ENCODE measurements at places on chromosomes 1 and 21.

DNA sequence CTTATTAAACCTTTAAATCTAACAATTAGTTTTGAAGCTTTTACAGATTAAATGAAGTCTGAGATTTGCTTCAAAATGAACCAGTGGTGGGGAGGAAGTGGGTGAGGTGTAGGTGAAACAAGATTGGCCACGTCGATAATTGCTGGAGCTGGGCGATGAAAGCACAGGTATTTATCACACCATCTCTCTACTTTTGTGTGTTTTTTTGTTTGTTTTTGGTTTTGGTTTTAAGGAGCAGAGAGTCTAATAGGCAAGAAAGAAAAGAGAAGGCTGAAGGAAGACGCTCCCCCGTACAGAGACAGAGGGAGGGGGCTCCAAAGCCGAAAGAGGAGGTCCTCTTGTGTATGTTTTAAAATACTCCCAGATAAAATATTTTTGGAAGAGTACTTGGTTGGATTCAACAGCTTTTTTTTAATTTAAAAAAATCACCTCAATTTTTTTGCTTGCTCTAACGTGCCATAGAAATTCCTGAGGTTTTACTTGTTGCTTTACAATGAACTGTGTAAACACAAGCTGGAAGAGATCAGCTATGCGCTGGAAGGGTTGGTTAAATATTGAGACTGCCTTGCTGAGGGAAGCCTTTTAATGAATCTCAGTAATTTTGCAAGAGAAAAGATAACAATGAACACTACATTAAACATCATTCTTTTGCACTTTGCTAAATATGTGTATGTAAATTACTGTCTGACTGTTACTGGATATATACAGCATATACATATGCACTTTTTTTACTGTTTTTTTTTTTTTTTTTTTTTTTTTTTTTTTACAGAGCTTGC, 6.7 kb upstream of the LGALS8 start:
- no peak for DNase-seq

DNA sequence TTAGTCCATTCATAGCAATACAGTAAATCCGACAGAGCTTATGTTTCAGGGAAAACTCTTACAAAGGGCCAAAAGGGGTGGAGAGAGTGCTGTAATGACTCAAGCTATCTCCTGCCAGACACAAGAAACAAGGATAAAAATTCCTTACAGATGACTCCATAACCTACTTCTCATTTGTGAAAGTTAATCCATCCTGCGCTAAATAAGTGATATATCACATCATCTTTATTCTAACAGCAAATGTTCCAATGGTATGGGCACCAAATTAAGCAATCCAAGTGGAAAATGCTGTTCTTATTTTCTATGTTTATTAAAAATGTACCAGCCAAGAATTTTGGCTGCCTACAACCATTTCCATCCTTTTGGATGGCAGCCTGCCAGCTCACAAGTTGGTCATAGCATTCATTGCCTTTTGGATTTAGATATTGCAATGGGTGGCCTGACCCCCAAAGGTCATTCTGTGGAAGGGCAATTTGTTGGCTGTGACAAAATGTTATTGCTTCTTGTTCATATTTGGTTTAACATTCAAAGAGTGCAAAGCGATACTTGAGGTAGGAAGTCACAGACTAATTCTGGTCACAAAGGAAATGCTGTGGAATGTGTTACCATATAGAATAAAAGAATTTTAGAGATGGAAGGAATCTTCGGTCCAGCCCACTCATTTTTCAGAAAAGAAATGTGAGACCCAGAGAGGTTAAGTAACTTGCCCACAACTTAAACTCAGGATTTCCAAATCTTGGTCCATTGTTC, 2.8 kb upstream of the ENAH start:
- DNase-seq: no peak

DNA sequence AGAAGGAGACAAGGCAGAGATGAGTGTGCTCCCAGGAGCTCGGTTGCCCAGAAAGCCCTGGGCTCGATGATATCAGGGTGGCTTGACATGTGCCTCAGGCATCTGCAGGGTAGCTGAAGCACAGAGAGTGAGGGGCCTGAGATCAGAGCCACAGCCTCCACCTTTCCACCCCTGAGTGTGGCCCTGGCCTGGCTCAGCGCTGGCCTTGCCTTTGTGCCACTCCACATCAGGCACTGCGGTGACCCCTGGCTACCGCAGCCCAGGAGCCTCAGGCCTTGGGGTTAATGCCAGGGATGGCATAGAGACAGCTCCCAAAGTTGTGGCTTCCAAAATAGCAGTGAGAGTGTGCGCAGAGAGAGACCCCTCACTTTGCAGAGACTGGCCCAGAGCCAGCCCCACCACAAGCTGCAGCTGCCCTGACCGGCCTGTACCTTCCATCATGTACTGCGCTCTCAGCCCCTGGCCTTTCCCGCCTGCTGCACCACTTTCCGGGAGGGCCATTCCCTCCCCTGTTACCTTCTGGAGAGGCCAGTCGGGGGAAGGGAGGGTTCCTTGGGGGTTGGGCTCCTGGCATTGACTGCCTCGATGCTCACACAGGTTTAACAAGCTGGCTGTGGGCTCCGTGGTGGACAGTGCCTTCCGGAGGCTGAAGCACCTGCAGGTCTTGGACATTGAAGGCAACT, 19.5 kb downstream of the PODN start:
- no peak for DNase-seq

GRCh38 chr1:209839875-209840546, 12.2 kb downstream of the UTP25 start:
- no peak for DNase-seq

GRCh38 chr21:44853601-44854390, 19.7 kb downstream of the PTTG1IP start:
- DNase-seq: no peak

DNA sequence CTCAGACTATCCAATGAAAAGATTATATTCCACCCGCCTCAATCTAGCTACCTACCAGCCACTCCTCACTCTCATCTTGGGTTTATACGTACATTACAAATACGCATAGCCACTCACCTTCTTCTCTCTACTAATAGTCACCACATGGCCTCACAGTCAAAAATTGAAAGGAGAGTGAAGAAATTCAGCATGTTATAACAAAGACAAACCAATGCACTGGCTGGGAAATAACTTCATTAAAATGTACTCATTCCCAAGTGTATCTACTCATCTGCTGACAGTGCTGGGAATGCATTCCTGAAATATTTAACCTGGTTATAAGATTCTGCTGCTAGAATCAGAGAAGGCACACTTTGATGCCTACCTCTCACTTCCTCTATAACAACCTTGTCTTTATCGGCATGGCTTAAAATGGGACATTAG, 6.5 kb downstream of the ZNF644 start:
- DNase-seq: no peak

DNA sequence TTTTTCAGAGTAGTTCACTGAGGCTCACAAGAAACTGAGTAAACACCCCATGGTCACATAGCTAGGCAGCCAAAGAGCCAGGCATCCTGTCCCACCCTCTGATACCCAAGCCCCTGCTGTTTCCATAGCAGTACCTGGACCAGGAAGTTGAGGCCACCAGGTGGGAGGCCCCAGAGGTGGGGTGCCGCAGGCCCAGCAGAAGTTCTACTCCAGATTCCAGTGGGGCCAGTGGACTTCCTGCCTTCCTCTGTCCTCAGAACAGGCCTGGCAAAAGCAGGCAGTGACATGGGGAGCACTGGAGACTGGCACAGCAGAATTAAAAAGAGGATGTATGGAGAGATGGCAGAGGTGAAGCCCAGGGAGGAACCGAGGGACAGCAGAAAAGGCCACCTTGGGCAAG, 19.0 kb downstream of the FOXO6 start:
- no peak for DNase-seq

GRCh38 chr21:36810443-36810842, 111.5 kb downstream of the SIM2 start:
- no peak for DNase-seq

GRCh38 chr1:112625696-112626095, 6.1 kb downstream of the CAPZA1 start:
- no peak for DNase-seq

DNA sequence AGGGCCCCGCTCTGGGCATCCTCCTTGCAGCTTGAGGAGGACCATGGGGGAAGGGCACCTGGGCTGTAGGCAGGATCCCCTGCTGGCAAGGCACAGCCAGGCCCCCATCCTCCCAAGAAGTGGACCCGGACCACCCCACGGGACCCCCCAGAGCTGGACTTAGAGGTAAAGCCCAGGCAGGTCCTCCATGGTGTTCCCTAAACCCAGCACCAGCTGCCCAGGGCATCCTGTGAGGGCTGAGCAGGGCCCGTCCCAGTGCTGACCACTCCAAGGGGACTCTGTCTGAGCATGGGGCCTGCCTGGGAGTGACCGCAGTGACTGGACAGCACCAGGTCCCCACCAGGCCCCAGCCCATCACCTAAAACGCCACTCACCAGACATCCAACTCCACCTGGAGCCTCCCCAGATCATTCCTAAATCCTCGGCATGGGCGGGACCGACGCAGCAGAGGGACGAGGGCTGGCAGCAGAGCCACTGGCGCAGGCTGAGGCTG, 21.3 kb downstream of the COL6A2 start:
- DNase-seq: no peak

DNA sequence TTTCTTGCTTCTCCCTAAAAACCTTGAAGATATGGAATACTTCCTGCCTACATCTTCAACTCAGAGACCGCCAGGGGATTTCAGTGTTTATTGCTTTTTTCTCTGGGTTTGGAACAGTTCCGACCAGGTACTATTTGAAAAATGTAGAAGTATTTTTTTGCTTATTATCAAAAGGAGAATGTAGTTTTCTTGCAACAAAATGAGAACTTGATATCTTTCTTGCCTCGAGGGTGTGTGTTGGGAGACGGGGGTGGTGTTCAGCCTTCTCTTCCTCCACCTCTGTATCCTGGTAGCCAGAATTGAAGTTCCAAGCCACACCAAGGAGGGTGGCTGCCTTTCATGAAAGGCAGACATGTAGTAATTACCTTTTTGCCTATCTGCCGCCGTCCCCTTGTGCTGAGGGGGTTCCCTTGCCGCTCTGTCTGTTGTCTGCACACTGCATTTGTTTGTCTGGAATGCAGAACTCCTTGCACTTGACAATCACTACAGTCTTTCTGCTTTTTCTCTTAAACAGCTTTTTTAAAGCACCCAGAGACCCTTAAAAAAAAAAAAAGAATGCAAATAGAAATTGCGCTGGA, 212.1 kb downstream of the PBX1 start:
- no peak for DNase-seq

DNA sequence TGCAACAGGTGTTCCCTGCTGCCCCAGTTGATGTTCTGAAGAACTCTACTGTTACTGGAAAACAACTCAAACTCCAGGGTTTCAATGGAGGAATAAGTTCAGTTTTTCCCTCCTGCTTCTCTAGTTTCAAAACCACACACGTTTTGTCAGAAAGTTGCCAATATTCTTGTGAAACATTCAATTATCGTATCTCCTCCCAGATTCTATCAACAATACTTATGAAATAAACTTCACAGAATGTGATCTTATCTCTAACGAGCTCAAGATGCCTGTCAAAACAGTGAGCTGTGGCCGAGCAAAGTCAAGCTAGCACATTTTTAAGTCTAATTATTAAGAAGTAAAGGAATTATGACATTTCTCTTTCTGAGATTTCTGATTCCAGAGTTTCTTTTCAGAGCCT, 4.7 kb downstream of the OR2B11 start:
- no peak for DNase-seq

DNA sequence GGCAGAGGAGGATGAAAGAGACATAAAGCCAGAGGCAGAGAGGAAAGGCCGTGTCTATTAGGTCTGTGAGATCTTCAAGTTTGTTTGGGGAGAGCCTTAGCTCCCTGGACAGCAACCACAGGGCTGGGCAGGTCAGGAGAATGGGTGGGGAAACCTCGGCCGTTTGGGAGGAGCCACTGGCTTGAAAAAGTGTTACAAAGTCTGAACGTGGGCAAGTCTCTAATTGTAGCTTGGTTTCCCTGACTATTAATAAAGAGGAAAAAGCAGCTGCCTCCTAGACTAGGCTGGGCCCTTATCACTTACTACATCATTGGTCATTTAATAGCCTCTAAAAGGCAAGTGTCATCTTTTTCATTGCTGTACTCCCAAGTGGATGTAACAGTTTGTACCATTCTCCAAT, at the start of gene CCDC17:
TSS of gene CCDC17 (minus strand) at position 83 of the 400 bp plus-strand sequence. CDS start 145 bp downstream, outside the sequence.
- DNase-seq: no peak

DNA sequence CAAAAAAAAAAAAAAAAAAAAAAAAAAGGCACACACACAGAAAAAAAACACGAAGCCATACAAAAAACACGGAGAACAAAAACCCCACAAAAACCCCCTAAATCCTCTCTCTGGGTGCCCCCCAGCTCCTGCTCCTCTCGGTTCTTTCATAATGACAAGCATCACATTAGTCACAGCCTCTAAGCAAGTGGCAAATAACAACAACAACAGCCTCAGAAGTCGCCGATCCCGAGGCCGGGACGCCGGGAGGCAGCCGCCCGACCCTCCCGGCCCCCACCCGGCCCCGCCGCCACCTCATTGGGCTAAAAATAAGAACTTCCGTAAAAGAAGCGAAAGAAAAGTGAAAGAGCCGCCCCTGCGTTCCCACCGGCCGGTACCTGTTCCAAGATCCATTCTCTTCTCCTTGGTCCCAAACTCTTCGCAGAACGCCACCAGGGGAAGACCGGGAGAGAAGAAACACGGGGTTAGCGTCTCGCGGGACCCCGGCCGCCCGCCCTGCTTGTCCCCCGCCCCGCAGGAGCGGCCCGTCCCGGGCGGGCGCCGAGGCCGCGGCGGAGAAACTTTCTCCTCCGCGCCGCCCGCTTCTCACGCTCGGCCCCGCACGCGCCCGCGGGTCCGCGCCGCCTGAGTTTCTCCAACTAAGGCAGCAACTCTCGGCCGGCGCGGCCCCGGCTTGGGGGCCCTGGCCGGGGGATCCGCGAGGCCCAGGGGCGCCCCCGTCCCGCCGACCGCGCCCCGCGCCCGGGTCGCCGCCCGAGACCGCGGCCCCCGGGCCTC, 102.8 kb downstream of the CASZ1 start:
- DNase-seq: peak; percentile 24

DNA sequence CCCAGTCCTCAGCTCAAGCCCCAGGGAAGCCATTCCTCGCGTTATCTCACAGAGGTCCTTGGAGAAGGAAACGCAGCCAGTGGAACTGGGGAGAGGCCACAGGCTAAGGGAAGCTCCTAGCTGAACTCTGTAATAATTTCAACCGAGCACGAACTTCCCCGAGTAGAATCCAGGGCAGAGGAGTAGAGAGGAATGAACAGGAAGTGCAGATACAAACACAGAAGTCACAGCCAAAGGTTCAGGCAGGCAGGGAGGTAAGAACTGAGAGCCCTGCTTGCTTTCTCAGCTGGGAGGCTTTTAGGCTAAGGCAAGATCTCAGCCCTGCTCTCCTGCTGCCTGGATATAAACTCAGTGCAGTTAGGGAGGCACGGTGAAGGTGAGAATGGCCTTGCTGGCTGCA, 23.7 kb downstream of the WARS2 start:
- no peak for DNase-seq
